ENCODE measurements at places on chromosomes 7 and 10.

DNA sequence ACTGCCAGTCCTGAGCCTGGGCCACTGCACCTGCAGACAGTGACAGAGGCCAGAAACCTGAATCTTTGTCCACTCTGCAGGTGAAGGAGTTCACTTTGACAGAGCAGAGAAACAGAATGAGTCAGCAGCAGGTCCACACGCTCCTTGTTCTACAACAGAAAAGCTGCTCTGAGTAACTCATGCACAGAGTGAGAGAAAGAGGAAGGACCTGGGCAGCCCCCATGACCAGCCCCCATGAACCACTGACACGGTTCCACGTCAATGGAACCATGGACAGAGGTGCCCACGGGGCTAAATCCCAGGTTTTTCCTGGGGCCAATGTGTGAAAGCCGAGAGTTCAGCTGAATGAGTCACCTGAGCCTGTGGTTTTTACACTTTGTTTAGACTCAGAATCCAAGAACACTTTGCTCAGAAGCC is 40.8 kb upstream of the CTBP2 start:
- DNase-seq, result peak; percentile 3

- DNase-seq, result peak; percentile 62
These were observed 2.0 kb downstream of the VOPP1 start for GRCh38 chr7:55570218-55570873.

- peak; percentile 99 for DNase-seq
These were observed at the start of gene PURB for GRCh38 chr7:44885394-44886317. Gene PURB, minus strand, starts transcription at chr7:44885530. Its CDS starts 182 bp downstream, at chr7:44885348.

DNA sequence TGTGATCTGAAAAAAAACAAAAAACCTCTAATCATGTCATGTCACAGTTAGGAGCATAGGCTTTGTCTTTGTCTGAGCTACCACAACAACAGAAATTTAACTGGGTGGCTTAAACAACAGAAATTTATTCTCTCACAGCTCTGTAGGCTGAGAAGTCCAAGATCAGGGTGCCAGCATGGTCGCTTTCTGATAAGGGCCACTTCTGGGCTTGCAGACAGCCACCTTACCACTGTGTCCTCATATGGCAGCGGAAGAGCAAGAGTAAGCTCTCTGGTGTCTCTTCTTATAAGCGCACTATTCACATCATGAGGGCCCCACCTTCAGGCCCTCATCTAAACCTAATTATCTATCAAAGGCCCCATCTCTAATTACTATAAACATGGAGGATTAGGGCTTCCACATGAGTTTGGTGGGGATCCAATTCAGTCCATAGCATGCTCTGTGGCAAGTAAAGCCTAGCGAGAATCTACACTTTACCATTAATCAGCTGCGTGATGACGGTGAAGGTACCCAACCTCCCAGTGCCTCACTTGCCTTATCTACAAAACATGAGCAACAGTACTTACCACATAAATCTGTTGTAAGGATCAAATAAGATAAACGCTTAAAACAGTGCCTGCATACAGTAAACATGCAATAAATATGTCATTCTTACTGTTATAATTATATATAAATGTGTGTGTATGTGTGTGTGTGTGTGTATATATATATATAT is 17.3 kb downstream of the ZNF438 start:
- DNase-seq, result no peak

- DNase-seq, result no peak
These were observed 417.2 kb downstream of the PLXDC2 start for GRCh38 chr10:20233423-20233822.

DNA sequence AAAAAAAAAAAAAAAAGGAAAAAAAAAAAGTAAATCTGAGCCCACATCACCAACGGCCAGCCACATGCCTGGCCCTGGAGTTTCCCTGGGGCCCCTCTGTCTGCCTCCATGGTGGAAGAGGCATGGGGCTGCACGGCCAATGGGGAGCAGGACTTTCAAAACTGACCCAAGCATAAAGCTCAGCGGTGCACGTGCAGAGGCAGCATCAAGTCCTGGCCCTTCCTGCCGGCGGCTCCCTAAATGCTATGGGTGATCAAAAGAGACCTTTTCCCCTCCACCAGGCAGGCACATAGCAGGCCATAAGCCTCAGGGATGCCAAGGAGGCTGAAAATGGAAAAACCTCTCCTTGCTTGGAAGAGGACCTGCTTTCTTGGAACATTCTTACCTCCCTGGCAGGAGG is 94.3 kb downstream of the OAT start:
- no peak for DNase-seq

GRCh38 chr7:51263631-51264484 is 52.8 kb downstream of the COBL start:
- DNase-seq, result no peak

GRCh38 chr10:33697016-33697415 is 362.5 kb upstream of the NRP1 start:
- DNase-seq, result no peak

DNA sequence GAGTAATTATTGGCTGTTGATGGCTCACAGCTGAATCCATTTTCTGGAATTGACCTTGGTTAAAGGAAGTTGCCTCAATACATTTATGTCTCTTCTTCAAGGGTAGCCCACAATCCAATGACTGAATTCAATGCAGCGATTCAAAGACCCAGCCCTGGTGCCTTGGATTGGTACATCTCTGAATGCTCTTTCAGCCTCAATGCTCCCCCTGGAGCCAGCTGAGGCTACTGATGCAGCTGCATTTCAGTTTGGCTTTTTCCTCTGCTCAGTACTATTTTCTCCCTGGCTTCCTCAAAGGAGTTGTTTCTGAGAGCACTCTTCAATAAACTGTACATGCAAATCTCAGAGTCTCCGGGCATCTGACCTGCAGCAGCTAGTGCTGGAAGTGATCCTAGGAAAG is 633 bp upstream of the EBLN1 start:
- DNase-seq, result no peak

- no peak for DNase-seq
These were observed 31.9 kb downstream of the SH2B2 start for GRCh38 chr7:102318482-102318971.

DNA sequence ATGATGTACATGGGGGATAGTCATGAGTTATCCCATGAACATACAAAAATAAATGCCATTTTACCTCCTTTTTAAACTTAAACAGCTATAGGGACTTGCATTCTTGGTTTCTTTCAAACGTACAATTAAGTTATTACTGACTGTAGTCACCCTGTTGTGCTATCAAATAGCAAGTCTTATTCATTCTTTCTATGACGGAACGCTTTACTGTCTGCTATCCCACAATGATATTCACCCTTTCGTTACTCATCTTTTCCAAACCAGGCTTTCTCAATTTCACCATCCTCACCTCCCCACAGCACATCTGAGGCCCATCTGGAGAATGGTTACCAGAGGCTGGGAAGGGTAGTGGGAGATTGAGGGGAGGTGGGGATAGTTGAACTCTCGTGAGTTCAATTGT is 218.8 kb downstream of the PHF14 start:
- no peak for DNase-seq

- peak; percentile 98 for DNase-seq
These were observed at the start of gene ACTR1A for GRCh38 chr10:102502337-102503151. Gene ACTR1A, minus strand, starts transcription at chr10:102502712. Its CDS starts 65 bp downstream, at chr10:102502647.

DNA sequence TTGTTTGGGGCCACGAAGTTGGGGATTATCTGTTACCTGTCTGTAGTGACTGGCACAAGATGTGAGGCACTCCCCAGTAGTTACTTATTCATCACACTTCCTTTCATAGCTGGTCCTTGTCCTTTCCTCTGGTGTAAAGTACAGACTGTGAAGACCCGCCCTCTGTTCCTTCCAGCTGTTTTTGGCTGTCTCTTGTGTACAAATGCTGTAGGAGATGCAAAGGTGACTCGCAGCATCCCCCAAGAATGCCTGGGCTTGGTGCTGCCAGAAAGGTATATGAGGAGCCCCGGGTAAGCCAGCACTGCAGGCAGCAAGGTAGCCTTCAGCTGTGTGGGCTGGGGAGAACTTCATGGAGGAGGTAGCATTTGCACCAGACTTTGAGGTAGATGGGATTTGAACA is 236.6 kb downstream of the EBF3 start:
- DNase-seq, result no peak

DNA sequence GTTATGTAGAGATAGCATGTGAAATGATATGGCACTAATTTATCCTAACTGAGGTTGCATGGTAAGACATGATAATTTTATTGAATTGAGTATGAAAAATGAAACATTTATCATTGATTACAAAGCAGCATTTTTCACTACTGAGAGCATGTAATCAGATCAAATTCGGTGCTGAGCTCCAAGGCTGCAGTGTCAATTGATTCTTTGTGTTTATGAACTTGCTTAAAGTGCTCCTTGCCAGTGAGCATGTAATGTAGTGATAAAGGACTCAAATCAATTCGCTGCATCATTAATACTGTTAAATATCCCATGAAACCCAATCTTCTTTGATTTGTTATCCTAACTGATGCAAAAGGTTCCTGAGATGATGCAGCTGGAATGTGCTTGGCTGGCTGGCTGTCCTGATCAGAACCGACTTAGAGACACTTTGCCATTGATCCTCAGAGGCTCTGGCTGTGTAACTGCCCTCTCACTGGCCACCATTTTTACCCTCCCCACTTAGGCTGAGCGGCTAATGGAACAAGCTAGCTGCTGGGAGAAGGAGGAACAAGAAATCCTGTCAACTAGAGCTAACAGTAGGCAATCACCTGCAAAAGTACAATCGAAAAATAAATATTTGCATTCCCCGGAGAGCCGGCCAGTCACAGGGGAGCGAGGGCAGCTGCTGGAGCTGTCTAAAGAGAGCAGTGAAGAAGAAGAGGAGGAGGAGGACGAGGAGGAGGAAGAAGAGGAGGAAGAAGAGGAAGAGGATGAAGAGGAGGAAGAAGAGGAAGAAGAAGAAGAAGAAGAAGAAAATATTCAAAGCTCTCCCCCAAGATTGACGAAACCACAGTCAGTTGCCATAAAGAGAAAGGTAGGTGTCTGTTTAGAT is 89.8 kb upstream of the SAMD8 start:
- no peak for DNase-seq

DNA sequence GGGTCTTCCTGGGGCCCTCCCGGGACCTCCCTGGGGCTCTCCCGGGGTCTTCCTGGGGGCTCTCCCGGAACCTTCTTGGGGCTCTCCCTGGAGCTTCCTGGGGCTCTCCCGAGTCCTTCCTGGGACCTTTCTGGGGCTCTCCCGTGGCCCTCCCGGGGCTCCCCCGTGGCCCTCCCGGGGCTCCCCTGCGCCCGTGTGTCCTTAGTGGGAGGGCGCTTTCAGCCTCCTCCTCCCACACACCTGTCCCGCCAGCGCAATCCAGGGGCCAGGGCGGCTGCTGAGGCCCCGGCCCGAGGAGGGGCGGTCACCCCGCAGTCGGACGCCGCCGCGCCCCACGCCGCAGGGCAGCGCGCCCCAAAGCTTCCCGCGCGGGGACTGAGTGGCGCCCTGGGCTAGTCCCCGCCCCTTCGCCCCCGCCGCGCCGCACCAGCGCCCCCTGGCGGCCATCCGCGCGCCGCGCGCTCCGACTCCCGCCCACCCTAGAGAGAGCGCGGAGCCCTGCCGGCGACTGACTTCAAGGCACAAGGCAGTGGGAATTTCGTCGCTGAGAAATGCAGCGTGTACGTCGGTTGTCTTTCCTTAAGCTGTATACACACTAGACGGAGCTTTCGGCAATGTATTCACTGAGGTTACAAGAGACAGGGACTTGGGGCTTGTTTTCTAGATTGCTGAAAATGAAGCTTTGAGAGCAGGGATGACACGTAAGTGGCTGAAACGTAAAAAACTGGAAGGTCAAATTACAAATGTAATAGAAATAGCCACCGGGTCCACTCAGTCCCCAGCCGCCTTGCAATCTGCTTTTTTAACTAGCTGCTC is 47.1 kb downstream of the INSIG1 start:
- DNase-seq, result peak; percentile 81

- no peak for DNase-seq
These were observed 11.8 kb upstream of the TFAM start for GRCh38 chr10:58373442-58373827.

GRCh38 chr7:2632733-2633537 is 1.1 kb downstream of the TTYH3 start:
- peak; percentile 92 for DNase-seq

GRCh38 chr7:145360511-145361100 is 524.8 kb upstream of the TPK1 start:
- DNase-seq, result no peak

- DNase-seq, result no peak
These were observed 7.0 kb downstream of the PSD start for GRCh38 chr10:102411341-102412255.

DNA sequence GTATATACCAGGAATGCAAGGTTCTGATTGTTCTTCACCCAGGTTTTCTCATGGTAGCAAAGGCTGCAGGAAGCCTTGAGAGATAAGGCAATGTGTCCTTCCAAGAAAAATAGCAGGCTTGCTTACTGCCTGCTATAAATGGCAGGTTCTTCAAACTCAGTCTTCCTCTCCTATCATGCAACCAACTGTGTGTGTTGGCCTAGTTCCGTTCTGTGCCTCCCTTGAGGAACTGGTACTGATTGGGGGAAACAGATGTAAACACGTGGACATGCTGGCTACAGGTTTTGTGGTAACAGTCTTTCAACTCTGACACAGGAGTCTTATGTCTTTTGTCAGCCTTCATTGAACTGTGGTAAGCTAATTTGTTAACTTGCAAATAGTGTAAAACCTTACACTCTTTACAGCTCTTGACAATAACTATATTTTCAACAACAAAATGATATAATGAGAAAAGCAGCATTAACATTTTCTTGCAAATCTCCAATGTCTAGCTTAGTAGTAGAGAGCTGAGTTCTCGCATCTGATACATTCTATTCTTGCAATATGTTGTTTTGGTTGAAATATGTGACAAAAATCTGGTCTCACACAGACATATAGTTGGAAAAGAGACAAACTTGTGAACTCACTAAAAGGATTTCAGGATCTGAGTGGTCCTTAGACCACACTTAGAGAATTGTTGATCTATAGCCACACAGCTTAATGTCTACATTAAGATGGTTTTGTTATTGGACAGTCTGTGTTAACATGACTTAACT is 54.7 kb upstream of the LSM8 start:
- no peak for DNase-seq

GRCh38 chr10:70418229-70418628 is 14.3 kb downstream of the EIF4EBP2 start:
- DNase-seq, result no peak

DNA sequence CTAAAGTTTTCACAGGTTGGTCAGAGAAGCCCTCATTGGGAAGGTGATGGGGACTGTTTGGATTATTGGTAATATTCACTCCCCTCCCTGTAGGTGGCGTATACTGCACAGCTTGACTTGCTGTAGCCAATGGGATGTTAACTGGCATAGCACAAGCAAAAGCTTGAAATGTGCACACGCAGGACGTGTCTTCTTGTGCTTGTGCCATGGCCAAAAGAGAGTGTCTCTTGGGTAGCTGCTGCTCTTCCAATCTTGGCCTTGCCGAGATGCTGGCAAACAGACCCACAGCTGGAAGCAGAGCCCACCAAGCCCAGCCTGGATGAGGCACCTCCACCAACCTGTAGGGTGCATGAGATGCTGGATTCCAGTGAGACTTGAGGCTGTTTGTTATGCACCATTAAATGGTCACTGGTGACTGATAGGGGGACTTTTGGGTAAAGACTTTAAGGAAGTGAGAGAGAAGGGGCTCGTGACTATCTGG is 266.0 kb downstream of the GRID1 start:
- peak; percentile 57 for DNase-seq

GRCh38 chr10:110074758-110075671 is 67.2 kb downstream of the ADD3 start:
- no peak for DNase-seq

GRCh38 chr7:46215987-46216567 is 295.0 kb upstream of the IGFBP3 start:
- no peak for DNase-seq

- no peak for DNase-seq
These were observed 140.3 kb upstream of the TARP start for GRCh38 chr7:38413784-38414183.

- DNase-seq, result no peak
These were observed 86.5 kb upstream of the NPVF start for GRCh38 chr7:25314731-25315267.

Data from suppressor macrophage treated with lipopolysaccharide for 4 hours (primary cell).